ENCODE measurements at places on chromosomes 11 and 22. TPM values are rescaled to one million over a fixed set of nuclear protein-coding genes. Genes with fewer than 3 reads are reported as not detected.

PDE3B gene
- 165 TPM for total RNA-seq

GSTT2B gene
- total RNA-seq: 2.5 TPM

THY1 gene
- 39.4 TPM for total RNA-seq

WBP2NL gene
- total RNA-seq: 1.1 TPM

ARHGAP20 gene
- 41.4 TPM for total RNA-seq

ANO5 gene
- total RNA-seq: 3.3 TPM

IMMP1L gene
- 44.3 TPM for total RNA-seq

LRRC75B gene
- 2.4 TPM for total RNA-seq

DSCAML1 gene
- total RNA-seq: not detected

GGTLC2 gene
- not detected for total RNA-seq

OR6T1 gene
- total RNA-seq: not detected

CCDC90B gene
- total RNA-seq: 27.7 TPM

EXPH5 gene
- total RNA-seq: 3.1 TPM

TMEM121B gene
- 0.51 TPM for total RNA-seq

SERPIND1 gene
- total RNA-seq: not detected

OR8A1 gene
- not detected for total RNA-seq

C11orf97 gene
- not detected for total RNA-seq

ROBO3 gene
- 17.0 TPM for total RNA-seq

KCTD14 gene
- 0.82 TPM for total RNA-seq

SERPINH1 gene
- total RNA-seq: 192 TPM

NCF4 gene
- 35.2 TPM for total RNA-seq

SLC29A2 gene
- 6.2 TPM for total RNA-seq

Measured in subcutaneous adipose tissue (tissue), 4 donors.